ENCODE measurements at places on chromosomes 4 and X.

- no peak for DNase-seq
These were observed 45.9 kb upstream of the ALG13 start for GRCh38 chrX:111634823-111635729.

- no peak for DNase-seq
These were observed 169.5 kb downstream of the KCTD8 start for GRCh38 chr4:44279066-44279465.

DNA sequence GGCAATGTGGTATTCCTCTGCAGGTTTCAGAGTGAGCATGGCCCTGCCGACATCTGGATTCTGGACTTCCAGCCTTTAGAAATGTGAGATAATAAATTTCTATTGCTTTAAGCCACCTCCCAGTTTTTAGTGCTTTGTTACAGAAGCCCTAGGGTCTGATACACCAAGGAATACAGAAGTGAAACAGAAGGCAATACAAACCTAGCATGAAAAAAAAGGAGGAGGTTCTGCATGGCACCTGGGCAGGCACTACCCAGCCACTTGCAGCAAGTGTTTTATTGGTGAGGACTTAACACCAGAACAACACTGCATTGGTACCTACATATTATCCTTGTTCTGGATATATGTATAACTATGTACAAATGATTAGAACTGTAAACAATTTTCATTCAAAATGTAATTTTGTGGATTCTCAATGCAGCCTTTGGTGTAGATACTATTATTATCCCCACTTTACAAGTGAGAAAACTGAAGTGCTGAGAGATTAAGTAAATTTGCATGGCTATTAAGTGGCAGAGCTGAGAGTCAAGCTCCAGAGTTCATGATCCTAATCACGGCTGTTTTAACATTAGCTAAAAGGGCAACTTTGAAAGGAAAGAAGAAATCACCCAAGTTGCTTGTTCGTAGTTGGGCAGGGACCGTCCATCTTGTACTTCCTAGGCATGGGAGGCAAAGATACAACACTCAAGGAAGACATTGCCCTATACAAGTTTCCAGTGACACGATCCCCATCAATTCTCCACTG is 71.8 kb downstream of the IL21 start:
- no peak for DNase-seq

DNA sequence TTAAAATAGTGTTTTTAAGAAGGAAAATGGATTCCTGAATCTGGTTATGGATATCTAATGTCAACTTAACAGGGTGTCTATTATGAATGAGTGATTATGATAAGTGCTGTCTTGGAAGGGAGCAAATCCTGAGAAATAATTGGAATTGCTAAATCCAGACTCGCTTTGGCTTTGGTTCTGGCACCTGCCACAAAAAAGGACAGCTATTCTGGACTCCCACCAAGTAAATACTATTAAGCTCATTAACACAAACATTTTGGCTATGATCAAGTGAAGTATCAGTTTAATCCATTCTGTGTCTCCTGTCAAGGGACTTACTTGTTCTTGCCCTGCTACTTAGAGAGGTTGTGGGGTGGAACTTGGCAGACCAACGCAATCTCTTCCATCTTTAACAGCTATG is 403.7 kb downstream of the CENPC start:
- DNase-seq = no peak

DNA sequence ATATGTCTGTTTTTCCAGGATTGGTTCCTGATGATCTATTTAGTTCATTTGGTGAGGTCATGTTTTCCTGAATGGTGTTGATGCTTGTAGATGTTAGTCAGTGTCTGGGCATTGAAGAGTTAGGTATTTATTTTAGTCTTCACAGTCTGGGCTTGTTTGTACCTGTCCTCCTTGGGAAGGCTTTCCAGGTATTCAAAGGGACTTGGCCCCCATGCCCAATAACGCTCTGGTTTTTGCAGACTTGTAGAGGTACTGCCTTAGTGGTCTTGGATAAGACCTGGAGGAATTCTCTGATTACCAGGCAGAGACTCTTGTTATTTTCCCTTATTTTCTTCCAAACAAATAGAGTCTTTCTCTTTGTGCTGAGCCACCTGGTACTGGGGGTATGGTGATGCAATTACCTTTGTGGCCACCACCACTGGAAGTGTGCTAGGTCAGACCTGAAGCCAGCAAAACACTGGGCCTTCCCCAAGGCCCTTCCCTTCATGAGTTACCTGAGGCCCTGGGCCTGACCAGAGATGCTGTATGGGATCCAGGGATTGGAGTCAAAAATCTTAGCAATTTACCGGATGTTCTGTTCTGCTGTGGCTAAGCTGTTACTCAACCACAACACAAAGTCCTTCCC is 63.3 kb upstream of the RXFP1 start:
- no peak for DNase-seq

DNA sequence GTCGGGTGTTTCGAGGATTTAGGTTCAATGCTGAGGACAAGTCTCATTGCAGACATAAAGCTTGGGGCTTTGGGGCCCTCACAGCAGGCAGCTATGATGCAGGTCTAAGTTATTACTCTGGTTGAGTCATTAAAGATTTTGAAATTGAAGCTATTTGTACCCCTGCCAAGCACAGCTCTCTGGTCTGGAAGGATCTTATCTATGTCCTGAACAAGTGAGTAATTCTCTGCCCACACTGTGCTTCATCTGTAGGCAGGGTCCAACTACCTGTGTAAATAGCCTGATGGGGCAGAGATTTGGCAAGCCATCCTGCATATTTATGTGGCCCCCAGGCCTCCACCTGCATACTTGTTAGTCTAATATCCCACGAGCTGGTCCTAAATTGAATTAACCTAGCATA is 41.4 kb upstream of the MAGEA4 start:
- no peak for DNase-seq

- DNase-seq = no peak
These were observed 51.0 kb downstream of the GUCY1B1 start for GRCh38 chr4:155809835-155810234.

DNA sequence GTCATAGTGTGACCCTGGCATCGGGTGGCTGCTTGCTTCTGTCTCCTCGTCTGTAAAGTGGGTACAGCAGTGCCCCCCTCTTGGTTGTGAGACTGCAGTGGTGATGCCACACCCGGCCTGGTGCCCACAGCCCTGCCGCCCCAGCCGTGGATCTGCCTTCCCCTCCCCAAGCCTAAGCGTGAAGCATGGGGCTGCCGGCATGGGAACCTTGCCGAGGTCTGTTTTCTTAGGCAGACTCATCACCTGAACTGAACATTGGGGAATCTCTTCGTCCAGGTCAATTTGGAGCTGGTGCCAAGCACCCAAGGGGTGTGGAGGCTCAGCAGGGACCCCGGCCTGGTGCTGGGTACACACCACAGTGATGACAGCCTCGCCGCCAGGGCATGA is 108.4 kb downstream of the PSAPL1 start:
- no peak for DNase-seq

GRCh38 chr4:183264614-183265013 is 55.5 kb downstream of the CLDN22 start:
- no peak for DNase-seq

- DNase-seq = no peak
These were observed 5.1 kb upstream of the PLCXD1 start for GRCh38 chrX:275967-276580.

- no peak for DNase-seq
These were observed 3.3 kb downstream of the CPEB2 start for GRCh38 chr4:15005474-15006115.

GRCh38 chrX:138986866-138987265 is 275.3 kb upstream of the FGF13 start:
- no peak for DNase-seq

DNA sequence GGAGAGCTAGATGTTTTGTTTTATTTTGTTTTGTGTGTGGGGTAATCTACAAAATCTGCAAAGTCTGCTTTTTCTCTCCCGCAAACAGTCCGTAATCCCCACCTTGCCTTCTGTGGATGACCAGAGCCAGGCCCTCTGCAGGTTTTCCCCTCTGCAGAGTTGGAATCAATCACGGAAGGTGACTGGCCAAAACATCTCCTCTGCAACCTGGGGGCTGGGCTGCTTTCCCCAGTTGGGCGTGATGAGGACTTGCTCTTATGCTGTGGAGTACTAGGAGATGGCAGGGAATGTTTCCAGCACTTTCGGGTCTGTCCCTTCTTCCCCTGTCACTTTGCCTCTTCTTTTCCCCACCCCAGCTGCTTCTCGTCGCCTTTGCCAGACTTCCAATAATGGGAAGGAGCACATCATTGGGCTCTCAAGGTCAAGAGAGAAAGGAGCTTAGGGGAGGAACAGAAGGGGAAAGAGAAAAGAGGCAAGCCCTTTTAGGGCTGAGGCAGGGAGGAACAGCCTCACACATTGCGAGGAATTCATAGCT is 1.1 kb downstream of the TMEM35A start:
- DNase-seq = no peak

GRCh38 chr4:6957148-6957520 is 47.5 kb downstream of the TBC1D14 start:
- DNase-seq = no peak

Measured in stimulated activated CD8-positive, alpha-beta memory T cell treated with anti-CD3 and anti-CD28 coated beads, Interleukin-4, amount 100 ng/mL, for 1 hour (primary cell).